ENCODE measurements at places on chromosomes 7 and 10.

- no peak for DNase-seq
These were observed 268.4 kb downstream of the GLRX3 start for GRCh38 chr10:130404476-130405055.

DNA sequence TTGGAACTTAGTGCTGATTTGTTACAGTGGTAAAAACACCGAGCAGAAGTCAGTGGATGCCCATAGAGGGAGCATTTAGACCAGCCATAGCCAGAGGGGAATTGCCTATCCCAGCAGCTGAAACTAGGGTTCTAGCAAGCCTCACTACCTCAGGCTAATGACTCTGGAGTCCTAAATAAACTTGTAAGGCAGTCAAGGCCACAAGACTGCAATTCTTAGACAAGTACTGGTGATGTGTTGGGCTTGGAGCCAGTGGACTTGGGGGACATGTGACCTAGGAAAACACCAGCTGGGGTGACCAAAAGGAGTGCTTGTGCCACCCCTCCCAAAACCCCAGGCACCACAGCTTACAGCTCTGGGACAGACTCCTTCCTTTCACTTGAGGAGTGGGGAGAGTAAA lies 209.0 kb downstream of the MAGI2 start:
- no peak for DNase-seq

DNA sequence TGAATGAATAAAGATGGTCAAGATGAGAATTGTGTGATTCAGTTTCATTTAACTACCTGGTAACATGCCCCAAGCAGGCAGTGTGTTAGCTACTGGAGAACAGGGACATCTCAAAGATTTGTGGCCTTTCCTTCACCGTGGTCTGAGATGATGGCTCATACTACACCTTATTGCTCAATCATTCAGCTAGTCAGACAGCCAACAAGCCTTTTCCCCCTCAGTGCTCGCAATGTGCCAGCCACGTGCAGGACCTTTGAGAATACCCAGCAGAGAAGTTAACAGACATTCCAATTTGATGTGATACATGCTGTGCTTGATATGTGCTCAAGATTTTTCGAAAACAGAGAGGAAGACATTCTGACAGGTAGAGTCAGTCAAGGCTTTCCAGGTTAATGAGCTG lies 562.8 kb downstream of the SUGCT start:
- no peak for DNase-seq

DNA sequence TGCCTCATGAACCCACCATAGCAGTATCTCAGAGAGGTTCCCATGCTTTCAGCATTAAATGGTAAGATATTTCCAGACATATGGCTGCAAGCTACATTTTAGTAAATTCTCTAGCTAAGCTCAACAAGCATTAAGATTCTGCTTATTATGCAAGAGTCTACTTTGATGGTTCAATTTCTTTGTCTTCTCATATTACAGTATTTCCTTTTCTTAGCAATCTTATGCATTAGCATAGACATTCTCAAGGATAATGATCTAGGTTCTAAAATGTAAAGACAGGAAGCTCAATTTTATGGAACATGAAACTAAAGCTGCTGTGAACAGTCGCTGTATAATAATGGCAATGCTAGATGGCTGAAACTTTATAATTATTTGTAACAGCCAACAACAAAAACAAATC lies 39.2 kb downstream of the MEOX2 start:
- no peak for DNase-seq

GRCh38 chr10:121088524-121088923 lies 237.4 kb downstream of the WDR11 start:
- DNase-seq = no peak

DNA sequence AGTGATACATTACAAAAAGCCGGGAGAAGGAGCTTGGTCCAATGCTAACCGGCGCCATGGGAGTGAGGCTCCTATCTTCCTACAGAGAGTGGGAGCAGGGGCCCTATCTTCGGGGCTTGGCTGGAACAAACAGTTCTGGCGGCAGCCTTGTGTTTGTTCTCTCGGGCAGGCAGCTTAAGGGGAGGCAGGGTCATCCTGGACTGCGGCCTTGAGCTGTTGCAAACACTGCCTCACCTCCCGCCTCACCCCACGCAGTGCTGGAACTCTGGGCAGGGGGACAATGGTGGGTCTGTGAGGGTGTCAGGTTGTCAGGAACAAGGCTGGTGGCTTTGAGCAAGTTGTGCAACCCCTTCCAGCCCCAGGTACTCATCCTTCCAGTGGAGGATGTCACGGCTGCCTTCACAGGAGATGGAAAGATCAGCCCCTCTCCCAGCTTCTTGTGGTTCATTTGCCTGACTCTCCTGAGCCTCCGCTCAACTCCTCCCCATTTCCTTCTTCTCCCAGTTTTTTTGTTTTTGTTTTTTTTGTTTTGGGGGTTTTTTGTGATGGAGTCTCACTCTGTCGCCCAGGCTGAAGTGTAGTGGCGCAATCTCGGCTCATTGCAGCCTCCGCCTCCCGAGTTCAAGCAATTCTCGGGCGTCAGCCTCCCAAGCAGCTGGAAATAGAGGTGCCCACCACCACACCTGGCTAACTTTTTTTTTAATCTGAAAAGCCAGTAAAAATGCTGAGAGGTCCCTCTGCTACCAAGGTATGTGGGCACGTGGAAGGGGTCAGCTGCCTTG lies 57.4 kb downstream of the SPOCK2 start:
- no peak for DNase-seq

DNA sequence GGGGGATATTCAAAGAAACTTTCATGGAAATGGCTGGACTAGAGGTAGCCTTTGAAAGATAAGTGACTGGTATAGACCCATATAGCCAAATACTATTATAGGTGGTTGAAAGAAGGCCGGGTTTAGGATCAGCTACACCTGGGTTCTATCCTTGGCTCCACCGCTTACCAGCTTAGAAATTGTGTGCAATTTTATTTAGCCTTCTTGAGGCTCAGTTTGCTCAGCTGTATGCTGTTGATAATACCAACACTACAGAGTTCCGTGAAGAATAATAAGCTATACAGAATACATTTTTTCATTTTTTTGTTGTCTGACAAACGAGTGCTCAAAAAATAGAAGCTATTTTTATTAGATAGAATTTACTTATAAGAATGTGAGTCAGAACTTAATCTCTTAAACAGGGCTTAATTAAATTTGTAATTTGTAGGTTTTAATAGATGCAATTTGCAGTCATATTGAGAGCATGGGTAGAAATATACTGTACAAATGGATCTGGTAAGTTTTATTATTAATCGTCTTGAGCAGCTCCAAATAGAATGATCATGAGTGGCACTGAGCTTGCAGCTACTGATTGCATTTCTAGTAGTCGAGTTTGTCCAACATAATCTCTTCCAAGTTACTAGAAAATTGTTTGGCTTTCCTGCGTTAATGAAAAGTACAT lies 164.3 kb upstream of the PHYHIPL start:
- no peak for DNase-seq

- no peak for DNase-seq
These were observed 12.2 kb upstream of the ZNF273 start for GRCh38 chr7:64890761-64891362.

DNA sequence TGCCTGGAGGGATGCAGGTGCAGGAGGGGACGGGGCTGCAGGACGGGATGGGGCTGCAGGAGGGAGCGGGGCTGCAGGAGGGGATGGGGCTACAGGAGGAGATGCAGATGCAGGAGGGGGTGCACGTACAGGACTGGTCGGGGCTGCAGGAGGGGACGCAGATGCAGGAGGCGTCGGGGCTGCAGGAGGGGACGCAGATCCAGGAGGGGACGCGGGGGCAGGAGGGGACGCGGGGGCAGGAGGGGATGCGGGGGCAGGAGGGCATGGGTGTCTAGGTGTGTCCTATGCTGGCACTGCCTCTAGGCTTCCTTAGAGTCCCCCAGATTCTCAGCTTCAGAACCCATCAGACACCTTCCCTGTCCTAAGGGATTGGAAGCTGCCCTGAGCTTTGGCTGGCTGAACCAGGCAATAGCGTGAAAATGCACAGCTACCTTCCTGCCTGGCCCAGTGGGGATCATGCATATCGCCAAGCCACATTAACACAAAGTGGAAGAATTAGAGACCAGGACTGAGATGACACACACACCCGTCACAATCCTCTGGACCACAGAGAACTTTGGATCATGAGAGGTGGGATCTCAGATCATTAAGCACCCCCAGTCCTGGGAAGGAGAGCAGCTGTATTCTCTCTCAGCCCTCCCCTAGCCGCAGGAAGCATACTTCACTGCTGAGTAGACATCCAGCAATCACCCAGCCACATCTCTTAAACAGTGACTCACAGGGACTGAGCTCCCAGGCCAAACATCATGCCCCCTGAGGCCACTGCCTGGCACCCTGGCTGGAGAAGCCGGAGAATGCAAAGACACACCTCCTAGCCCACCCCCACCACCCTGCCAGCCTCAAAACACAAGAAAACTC lies 67.3 kb downstream of the VWA2 start:
- DNase-seq = no peak

- DNase-seq = no peak
These were observed 31.4 kb downstream of the ARMC3 start for GRCh38 chr10:22959292-22959691.

DNA sequence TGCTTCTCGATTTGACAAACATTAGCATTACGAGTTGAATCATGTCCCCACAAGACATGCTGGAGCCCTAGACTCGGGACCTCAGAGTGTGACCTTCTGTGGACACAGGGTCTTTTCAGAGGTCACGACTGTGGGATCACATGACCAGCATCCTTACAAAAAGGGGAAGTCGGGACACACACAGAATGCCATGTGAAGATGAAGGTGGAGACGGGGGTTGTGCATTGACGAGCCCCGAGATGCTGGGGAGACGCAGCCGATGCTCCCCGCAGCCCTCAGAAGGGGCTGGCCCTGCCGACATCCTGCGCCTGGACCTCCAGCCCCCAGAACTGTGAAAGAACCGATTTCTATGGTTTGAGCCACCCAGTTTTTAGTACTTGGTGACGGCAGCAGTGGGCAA lies 7.5 kb downstream of the ZFAND2A start:
- DNase-seq = no peak

- no peak for DNase-seq
These were observed 118.6 kb upstream of the CARD11 start for GRCh38 chr7:3162289-3162688.

GRCh38 chr7:118153551-118154177 lies 30.3 kb upstream of the LSM8 start:
- DNase-seq = no peak

DNA sequence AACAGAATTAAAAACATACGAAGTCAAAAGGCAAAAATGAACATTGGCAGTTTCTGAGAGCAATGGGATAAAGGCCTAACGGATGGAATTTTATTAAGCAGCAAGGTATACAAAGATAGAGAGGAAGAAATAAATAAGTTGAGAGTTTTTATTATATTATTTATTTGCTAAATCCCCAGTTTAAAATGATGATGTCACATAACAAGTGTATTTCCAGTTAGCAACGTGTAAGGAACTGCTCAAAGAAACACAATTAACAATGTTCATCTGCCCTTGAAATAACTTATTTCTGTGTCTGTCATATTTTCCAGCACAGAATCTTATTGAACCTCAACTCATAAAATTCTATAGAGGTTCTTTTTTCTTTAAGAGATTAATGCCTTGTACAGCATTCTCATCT lies 108.6 kb upstream of the TMEM106B start:
- DNase-seq = no peak
